ENCODE measurements at places on chromosomes 12 and 14.

DNA sequence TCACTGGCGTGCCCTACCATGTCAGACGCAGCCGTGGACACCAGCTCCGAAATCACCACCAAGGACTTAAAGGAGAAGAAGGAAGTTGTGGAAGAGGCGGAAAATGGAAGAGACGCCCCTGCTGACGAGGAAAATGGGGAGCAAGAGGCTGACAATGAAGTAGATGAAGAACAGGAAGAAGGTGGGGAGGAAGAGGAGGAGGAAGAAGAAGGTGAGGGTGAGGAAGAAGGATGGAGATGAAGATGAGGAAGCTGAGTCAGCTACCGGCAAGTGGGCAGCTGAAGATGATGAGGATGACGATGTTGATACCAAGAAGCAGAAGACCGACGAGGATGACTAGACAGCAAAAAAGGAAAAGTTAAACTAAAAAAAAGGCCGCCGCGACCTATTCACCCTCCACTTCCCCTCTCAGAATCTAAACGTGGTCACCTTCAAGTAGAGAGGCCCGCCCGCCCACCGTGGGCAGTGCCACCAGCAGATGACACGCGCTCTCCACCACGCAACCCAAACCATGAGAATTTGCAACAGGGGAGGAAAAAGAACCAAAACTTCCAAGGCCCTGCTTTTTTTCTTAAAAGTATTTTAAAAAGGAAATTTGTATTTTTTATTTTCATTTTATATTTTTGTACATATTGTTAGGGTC lies 13.2 kb downstream of the TRIP11 start:
- no peak for DNase-seq

GRCh38 chr14:86015511-86015910 lies 485.6 kb downstream of the FLRT2 start:
- no peak for DNase-seq

DNA sequence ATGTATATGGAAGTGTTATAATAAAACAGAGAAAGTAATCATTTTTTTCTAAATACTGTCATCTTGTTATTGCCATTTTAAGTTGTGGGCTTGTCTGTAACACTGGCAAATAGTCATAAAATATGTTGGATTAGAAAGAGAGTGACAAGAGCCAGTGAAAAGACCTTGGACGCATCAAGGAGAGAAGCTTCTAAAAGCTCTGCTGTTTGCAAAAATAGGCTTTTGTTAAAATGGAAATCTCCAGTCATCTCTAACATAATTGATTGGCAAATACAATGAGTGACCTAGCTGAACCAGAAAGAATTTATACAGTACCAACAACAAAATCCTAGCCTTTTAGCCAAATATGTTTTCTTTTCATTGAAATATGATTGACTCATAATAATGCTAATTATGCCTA lies 245.8 kb upstream of the RMST start:
- no peak for DNase-seq

- DNase-seq: no peak
These were observed 130.8 kb upstream of the PTPRQ start for GRCh38 chr12:80313209-80313608.

DNA sequence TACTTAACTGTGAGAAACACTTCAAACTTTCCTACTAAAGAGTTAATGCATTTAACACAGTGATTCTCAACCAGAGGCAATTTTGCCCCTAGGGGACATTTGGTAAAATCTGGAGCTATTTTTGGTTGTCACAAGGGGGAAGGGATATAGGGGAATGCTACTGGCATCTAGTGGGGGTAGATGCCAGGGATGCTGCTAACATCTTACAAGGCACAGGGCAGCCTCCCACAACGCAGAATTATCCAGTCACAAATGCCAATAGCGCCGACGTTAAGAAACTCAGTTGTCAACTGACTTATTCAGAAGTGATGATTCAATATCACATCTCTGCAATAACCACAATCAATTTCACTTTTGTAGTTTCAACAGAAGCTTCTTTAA lies 2.0 kb downstream of the EEA1 start:
- no peak for DNase-seq

DNA sequence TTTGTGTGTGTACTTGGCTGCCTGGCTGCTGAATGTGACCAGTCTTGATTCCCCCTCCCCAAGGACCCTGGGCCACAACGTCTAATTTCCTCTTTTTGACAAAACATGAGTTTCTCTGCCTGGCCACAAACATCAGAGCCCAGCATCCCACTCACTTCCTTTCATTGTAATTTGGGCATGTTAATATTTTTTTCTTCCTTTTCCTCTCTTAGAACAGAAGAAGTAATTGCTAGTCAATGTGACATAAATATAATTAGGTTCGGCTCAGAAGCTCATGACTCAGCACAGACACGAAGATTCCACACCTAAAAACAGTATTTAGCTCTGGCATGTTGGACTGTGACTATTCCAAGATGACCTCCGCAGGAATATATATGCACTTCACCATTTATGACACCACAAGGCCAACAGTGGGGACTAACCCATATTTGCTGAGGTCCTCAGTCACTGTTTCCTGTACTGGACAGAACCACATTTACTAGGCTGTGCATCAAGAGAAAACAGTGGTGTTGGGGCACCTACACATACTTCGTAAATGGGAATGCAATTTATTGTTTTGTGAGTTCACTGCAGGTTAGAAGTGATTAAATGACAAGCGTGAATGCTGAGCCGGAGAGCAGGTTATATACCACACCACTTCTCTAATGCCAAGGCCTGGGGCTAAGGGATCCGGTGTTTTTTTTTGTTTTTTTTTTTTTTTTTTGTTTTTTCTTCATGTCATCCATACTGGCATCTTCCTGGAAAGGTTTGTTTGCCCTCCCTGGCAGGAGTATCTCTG lies 4.2 kb downstream of the GSG1 start:
- no peak for DNase-seq

- no peak for DNase-seq
These were observed 157.1 kb upstream of the IFNG-AS1 start for GRCh38 chr12:67832155-67832554.

GRCh38 chr14:91872517-91873470 lies 5.5 kb upstream of the TC2N start:
- DNase-seq: no peak

DNA sequence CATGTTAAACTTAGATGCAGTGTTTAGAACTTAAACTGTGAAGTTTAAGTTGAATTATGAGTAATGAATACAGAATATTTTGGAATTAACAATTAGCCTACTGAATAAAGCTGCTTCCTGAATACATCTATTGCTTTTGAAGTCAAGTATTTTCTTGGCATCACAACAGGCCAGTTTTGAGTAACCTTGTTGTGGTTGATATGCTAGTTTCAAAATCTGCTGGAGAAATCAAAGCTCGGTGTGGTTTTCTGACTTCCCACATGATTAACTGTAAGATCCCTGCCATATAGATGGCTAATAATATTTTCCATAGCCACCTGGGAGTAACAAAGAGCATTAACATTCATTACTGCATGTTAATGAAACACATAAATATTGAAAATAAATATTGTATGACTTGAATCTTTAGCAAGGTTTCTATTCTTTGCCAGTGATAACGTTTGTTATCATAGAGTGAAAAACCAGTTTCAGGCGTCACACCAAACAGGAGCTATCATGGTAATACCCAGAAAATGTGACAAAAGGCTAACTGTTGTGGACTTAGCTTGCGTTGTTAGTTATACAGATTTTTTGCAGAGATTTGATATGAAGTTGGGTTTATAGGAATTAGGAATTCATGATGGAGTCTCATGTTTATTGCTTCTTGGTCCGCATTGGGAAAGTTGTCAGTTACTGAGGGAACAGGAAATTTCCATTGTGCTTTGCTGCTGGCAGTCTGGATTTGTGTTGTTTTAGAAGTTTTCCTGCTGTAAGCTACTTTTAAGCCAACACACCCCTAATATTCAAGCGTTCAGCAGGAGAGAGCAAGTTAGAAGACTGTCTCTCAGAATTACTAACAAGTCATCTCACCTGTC lies 32.1 kb downstream of the PPFIBP1 start:
- no peak for DNase-seq

- DNase-seq: no peak
These were observed 233.6 kb downstream of the C12orf50 start for GRCh38 chr12:87795555-87795954.

GRCh38 chr14:37746140-37746832 lies 150.9 kb downstream of the TTC6 start:
- DNase-seq: no peak

DNA sequence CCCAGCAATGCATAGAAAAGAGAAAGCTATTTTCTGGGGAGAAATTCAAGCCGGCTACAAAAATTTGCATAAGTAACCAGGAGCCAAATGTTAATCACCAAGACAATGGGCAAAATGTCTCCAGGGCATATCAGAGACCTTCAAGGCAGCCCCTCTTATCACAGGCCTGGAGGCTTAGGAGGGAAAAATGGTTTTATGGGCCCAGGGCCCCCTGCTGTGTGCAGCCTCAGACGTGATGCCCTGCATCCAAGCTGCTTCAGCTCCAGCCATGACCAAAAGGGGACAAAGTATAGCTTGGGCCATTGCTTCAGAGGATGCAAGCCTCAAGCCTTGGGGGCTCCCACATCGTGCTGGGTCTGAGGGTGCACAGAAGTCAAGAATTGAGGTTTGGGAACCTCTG lies 15.8 kb downstream of the TMEM233 start:
- no peak for DNase-seq

- no peak for DNase-seq
These were observed 210.4 kb downstream of the SPTSSA start for GRCh38 chr14:34251662-34252061.

DNA sequence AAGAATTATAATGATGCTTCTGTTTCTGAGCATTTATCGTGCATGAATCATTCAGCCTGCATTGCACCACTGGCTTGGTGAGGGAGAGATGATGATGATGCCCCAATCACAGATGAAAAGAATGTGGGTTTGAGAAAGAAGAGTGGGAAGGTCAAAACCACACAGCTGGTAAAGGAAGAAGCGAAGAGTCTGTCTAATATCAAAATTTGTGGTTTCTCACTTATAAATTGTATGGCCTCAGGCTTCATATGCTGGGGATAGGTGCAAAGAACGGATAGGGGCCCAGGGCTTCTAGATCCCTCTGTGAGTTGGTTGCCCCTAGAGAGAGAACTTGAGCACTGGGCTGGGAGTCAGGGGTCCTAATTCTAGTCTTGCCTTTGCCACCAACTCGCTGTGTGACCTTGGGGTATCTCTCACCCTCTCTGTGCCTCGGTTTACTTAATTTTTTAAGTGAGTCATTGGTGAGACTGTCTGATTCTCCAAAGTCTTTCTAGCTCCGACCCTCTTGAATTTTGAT lies 2.2 kb downstream of the OASL start:
- no peak for DNase-seq

GRCh38 chr12:77489331-77489970 lies 341.2 kb upstream of the NAV3 start:
- DNase-seq: no peak

GRCh38 chr14:90782892-90783291 lies 33.3 kb downstream of the TTC7B start:
- no peak for DNase-seq

- DNase-seq: no peak
These were observed 7.5 kb upstream of the PAX9 start for GRCh38 chr14:36653962-36654793.

DNA sequence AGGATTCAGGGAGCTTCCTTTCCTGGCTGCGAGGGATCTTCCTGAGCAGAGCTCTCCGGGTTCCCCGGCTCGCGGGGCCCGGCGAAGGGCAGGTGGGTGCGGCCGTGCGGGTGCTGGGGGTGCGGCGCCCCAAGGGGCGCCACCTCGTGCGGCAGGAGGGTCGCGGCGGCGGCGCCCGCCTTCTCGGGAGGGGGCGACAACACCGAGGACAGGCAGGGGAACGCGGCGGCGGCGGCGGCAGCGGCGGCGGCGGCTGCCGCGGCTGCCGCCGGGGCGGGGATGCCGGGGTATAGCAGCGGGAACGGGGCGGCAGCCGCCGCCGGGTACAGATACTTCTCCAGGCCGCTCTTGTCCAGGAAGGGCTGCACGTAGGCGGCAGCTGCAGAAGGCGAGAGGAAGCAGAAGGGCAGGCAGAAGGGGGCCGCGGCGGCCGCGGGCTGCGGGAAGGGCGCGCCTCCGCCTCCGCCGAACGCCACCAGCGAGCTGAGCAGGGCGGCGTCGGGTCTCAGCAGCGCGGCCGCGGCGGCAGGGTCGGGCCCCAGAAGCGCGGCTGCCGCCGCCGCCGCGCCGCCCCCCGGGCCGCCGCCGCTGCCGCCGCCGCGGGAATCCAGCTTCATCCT lies 2.7 kb downstream of the BHLHE41 start:
- DNase-seq: no peak

- no peak for DNase-seq
These were observed 335.0 kb downstream of the PCNX1 start for GRCh38 chr14:71242237-71242748.

- DNase-seq: no peak
These were observed 116.6 kb upstream of the HIF1A start for GRCh38 chr14:61578745-61579144.

DNA sequence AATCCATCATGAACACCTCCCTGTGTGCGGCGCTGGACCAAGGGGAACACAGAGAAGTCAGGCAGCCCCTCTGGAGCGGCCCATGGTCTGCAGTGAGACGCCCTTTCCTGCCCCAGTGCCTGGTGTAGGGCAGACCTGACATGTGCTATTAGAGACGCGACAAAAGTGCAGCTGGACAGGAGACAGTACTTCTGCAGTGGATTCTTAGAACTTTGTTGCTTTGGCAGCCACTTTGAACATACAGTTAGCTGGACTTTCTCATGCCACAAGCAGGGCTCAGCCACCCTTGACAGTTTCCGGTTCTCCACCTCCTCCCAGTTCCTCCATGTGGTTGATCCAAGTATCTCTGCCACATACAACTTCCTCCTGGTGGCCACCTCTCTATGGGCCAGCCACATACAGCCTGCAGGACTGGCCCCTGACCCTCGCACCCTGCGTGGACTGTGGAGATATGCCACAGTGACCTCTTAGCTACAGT lies 45.9 kb downstream of the LGMN start:
- no peak for DNase-seq

GRCh38 chr12:99522456-99522855 lies 125.1 kb upstream of the GARIN6 start:
- DNase-seq: no peak

- no peak for DNase-seq
These were observed 139.5 kb upstream of the AMIGO2 start for GRCh38 chr12:47219243-47219642.

- peak; percentile 94 for DNase-seq
These were observed at the start of gene PTGR2 for GRCh38 chr14:73851567-73852382. TSS of gene PTGR2 (plus strand) at chr14:73851831. CDS start at chr14:73858863, 7,032 bp downstream.

GRCh38 chr12:32809846-32810245 lies 54.1 kb upstream of the YARS2 start:
- no peak for DNase-seq

GRCh38 chr12:110860833-110861296 lies 14.1 kb downstream of the CCDC63 start:
- DNase-seq: no peak
